ENCODE measurements at places on chromosomes 11 and 22.

DNA sequence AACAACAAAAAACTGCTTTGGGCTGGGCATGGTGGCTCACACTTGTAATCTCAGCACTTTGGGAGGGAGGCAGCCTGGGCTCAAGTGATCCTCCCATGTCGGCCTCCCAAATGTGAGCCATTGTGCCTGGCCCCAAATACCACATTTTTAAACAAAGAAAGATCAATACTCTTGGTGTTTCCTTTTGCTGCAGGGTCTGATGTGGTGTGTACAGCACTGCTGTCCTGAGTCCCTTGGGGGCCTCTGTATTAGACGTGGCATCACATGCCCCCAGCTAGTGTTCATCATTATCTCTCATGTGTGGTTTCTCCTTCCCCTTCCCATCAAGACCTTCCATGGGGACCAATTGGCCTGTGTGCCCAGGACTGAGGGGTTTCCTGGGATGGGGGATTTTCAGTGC lies 20.5 kb upstream of the XBP1 start:
- no peak for DNase-seq

GRCh38 chr11:38169286-38169685 lies 1571.2 kb upstream of the RAG2 start:
- no peak for DNase-seq

- DNase-seq: no peak
These were observed 20.0 kb upstream of the NUCB2 start for GRCh38 chr11:17256512-17256911.

DNA sequence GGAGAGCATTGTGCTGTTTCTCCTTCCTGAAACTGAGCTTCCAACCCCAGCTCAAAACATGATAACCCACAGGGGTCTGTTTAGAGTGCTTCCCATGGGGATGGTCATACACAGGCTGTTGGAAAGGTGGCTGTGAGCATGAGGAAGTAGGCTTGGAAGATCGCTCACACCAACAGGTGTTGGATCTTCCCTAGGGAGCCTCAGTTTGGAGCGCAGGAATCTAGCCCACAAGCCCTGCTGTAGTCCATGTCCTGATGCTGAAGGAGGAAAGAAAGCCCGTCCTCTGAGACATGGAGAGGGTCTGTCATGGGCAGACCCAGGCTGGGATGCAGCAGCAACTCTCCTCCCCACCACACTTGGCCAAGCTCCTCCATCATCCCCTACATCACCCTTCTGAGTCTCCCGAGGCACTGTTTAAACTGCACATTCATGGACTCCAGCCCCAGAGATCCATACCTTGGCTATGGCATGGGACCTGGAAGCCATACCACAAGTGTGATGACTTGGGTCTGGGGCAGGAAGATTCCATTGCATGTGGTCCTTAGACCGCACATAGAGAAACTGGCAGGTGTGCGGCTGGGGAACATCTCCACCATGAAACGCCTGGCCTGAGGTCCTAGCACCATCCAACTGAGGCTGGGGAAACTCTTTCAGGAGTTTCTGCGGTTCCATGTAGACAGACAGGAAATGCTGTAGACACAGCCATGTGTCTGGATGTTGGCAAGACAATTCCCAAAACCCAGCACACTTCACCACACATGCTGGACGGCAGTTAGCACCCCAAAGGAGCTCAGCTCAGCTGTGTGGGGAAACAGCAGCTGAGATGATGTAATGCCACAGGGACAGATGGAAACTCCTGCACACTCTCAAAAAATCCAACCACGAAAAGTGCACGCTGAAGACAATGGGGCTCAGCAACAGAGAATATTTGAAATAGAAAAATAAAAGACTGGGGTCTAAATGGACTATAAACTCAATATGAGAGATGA lies 27.6 kb upstream of the TTC12 start:
- no peak for DNase-seq

DNA sequence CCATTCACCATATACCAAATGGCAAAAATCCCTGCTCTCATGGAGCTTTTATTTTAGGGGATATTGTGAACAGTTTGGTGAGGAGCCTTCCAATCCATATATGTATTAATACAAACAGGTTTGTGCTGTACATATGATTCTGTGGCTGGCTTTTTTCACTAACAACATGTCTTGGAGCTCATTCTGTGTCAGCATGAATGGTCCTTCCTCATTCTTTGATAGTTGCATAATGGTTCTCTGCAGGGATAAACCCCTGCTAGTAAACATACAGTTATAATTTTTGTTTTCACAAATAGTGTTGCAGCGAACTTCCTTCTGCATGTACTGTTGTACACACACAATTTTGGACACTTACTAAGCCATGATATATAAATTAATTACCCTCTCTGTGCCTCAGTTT lies 8.3 kb downstream of the PRR5L start:
- no peak for DNase-seq

- no peak for DNase-seq
These were observed 805.6 kb downstream of the KCNA4 start for GRCh38 chr11:29211202-29211601.

DNA sequence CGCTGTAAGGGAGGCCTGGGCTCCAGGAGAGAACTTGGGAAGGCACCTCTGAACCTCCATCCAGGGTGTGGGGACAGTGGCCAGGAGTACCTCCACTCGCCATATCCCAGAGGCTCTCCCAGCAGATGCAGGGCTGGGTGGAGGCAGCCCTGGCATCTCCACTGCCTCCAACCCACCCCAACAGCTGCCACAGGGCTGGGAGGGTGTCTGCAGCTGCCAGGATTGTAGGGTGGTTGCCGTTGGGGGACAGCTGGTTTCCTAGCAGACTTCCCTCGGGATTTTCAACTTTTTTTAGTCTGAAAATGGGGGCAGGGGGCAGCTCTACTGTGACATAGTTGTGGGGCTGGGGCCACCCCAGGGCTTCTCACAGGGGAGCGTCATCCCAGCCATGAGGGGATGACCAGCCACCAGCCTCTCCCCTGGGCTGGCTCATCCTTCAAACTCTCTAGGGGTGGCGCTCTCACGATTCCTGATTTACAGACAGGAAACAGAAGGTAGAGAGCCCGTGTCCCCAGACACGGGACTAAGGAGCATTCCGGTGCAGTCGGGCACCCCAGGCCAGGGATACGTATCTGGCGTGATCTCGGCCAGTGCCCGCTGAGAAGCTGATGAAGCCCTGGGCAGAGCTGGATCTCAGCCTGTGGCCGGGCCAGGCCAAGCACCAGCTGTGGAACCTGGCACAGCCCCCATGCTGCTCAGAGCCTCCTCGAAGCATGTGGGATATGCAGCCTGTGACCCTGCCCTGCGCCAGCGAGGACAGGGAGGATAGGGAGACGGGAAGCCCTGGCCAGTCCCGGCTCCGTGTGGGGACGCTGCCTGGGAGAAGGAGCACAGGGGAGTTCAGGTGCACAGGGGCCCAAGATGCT lies 9.9 kb downstream of the PRR5 start:
- DNase-seq: no peak

GRCh38 chr11:15888556-15889345 lies 467.6 kb downstream of the SOX6 start:
- DNase-seq: no peak
